ENCODE measurements at places on chromosomes 2 and 18. TPM values are rescaled to one million over a fixed set of nuclear protein-coding genes. Genes with fewer than 3 reads are reported as not detected.

The ARHGAP25 gene
- 6.5 TPM for total RNA-seq

The GAREM1 gene
- total RNA-seq: 1.5 TPM

The SLC35F5 gene
- 66.6 TPM for total RNA-seq

The TUBA4B gene
- total RNA-seq: 0.43 TPM

The CFAP65 gene
- 2.6 TPM for total RNA-seq

The PTPRM gene
- total RNA-seq: 127 TPM

The SNTG2 gene
- total RNA-seq: 18.2 TPM

- no peak for DNase-seq
These were observed 18.7 kb downstream of the RBBP8 start for GRCh38 chr18:22951823-22952222.

GRCh38 chr2:159456500-159457426 lies 159.6 kb downstream of the BAZ2B start:
- DNase-seq: no peak

DNA sequence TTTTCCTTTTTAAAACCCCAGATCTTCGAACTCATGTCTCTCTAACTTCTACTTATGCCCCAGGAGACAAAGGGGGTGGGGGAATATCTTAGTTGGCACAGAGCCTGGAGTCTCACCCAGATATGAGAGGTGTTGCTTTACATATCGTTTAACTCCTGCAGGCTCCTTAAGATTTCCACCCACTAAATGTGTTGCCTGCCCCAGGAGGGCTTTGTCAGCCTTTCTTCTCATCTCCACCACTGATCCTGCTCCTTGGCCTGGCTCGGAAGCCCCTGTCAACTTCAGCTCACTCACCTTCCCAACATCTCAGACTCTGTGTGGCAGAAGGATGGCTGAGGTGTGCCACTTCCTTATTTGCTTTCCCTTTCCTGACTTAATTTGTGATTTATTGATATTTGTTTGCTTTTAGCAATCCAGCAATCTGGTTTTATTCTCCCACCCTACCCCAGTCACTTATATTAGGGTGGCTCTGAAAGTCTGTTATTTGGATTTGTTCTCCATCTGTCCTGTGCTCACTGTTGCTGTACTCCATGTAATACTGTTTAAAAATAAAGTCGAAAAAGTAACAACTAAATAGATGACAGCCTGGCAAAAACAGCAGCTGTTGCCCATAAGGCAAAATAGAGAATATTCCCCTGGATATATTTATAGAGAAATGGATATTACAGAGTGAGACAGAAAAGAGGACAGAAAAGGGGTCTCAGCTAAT lies 200.6 kb downstream of the ZBTB7C start:
- DNase-seq: no peak

- DNase-seq: no peak
These were observed 80.6 kb downstream of the EN1 start for GRCh38 chr2:118766871-118767270.

DNA sequence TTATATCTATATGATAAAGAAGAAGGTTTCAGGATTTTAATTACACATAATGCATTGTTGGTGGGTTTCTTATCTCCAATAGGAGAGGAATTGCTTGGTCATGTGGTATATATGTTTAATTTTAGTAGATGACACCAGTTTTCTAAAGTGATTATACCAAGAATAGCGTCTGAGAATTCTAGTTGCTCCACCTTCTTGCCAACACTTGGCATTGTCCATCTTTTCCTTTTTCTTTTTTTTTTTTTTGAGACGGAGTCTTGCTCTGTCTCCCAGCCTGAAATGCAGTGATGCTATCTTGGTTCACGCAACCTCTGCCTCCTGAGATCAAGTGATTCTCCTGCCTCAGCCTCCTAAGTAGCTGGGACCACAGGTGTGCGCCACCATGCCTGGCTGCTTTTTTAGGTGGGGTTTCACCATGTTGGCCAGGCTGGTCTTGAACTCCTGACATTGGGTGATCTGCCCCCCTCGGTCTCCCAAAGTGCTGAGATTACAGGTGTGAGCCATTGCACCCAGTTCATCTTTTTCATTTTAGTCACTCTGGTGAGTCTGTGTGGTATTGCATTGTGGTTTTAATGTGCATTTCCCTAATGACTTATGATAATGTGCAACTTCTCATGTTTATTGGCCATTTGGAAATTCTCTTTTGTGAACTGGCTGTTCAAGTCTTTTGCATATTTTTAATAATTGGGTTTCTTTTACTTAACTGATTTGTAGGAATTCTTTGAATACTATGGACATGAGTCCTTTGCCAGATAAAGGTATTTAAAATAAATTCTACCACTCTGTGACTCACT lies 37.3 kb upstream of the ZNF512 start:
- DNase-seq: no peak

GRCh38 chr2:38170067-38170466 lies 94.1 kb upstream of the CYP1B1 start:
- no peak for DNase-seq

DNA sequence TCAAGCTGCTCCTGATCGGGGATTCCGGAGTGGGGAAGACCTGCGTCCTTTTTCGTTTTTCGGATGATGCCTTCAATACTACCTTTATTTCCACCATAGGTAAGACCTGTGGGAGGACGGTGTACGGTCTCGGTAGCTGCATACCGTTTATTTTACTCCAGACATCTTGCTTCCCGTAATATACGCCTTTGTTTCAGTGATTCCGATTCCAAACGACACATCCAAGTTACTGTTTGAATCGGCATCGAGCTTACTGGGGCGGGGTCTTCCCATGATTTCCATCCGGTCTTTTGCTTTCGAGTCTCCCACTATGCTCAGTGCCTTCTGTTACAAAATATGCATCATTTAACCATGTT lies 731 bp downstream of the RAB10 start:
- no peak for DNase-seq

DNA sequence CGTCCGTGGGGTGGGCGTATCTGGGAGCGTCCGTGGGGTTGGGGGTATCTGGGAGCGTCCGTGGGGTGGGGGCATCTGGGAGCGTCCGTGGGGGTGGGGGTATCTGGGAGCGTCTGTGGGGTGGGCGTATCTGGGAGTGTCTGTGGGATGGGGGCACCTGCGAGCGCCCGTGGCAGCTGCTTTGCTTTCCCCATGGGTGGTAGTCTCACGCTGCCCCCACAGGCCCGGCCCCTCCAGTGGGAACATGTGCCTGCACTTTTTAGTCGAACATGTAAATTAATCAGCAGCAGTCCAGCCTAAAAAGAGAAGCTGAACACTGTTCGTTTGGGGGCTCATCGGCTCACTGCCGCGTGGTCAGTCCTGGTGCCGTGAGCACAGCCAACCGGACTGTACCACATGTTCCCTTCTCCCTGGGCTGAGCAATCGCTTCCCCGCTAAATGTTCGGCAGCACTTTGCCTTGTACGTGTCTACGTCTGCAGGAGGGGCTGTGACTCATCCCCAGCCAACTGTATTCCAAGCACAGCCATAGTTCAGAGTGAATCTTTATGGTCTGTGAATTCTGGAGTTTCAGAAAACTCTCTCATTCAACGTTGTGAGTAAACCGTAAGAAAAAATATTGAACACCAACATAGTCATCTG lies 271.5 kb downstream of the AGAP1 start:
- peak; percentile 75 for DNase-seq

DNA sequence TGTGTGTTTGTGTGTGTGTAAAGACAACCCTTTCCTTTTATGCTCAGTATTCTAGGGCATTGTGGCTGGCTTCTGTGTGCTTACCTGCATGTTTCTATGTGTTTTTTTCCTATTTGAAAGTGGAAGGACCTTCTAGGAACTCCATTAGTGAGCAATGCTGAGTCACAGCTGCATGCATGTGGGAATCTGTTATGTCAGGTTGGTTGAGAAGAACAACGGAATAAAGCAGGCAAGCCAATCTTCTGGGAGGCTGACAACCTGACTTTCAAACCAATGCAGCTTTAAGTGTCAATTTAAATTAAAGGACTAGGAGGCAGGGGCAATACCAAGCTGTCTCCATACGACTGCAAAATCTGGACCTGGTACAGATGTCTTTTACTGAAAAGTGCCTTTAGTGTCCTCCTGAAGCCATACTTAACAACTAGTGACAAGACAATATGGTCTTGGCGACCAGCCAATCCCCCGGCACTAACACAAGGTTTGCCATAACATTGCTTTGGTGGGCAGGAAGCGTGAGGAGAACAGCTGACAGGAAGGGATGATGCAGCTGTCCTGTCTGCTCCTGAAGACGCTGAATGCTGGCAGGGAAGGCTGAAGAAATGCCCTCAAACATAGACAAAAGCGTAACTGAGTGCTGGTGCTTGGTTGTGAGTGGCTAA lies 514.7 kb upstream of the CDH7 start:
- no peak for DNase-seq

GRCh38 chr2:182187130-182187529 lies 201.5 kb downstream of the PPP1R1C start:
- DNase-seq: no peak

DNA sequence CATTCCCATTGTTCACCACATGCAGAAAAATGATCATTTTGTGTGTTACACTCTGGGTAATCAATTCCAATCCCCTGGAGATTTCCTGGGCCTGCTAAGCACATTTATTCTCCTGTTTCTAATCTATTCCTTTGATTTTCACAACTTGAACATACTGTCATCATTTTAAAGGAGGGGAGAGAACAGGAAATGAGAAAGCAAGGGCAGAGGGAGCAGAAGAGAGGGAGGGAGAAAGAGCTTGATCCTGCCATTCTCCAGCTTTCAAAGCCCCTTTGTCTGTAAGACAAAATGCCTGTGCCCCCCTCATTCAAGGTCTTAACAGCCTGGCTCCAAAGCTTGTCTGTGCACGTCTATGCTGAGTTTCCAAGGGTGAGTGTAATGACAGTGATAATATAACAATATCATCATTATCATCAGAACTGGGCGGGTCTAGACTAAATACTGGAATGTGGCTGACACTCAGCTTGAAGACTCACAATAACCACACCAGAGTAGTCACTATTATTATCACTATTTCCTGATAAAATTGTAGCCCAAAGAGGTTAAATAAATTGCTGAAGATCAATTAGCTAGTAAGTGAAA lies 164.4 kb upstream of the KLHL29 start:
- no peak for DNase-seq

DNA sequence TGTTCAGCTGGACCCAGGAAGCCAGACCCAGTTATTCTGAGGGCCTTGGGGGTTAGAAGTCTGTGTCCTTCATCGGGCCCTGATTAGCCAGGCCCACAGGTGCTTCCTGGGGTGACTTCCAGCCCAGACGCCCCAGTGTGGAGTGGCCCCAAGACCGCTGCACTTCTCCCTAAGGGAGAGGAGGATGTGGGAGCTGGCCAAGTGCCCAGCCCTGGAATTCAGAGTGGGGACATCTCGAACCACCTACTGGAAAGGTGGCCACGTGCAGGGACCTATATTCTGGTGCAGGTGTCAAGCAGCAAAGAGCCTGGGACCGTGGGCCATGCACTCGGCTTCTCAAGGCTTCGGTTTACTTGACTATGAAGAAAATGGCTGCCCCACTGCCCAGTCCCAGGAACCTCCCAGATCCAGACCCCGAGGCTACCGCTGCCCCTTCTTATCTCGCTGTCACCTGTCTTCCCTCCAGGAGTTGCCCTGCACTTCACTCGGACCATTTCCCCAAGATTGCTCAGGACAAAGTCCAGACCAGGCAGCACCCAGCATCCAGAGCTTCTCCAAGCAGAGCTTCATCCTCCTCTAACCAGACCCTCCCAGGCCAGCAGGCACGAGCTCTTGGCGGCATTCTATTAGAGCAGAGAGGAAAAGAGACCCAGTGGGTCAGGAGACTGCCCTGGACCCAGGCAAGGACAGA lies 142.8 kb upstream of the ID2 start:
- peak; percentile 16 for DNase-seq

All from uterus (tissue), 4 donors.